ENCODE measurements at places on chromosomes 2 and 18.

GRCh38 chr2:148640767-148641166 is 3.8 kb upstream of the EPC2 start:
- DNase-seq, result peak; percentile 20

- DNase-seq, result no peak
Observed at GRCh38 chr2:59967691-59968090, 585.8 kb downstream of the BCL11A start.

GRCh38 chr2:98438190-98439133 is 6.2 kb upstream of the INPP4A start:
- no peak for DNase-seq

GRCh38 chr2:240478346-240479110 is 43.1 kb downstream of the GPC1 start:
- peak; percentile 3 for DNase-seq

GRCh38 chr2:26216587-26216986 is 27.8 kb downstream of the HADHA start:
- no peak for DNase-seq

- DNase-seq, result no peak
Observed at GRCh38 chr18:23148382-23148781, 13.1 kb downstream of the CABLES1 start.

Data from AG20443 (cell line).